ENCODE measurements at places on chromosomes 2 and 18.

DNA sequence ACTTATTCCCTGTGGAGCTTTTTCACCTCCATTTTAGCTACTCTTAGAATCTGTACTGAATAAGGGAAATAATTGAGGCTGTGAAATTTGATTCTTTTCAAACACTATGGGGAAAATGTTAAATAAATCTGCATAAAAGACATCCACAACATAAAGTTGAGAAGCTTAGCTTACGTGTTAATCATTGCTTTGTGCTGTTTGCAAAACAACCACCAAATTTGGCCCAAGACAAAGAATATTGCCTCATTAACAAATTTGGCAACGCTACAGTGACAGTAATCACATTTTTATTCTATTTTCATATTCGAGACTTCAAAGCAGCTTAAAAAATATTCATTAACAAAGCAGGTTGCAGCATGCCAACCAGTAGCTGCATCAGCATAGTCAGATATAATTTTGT, 437.6 kb downstream of the DPP10 start:
- no peak for DNase-seq

- no peak for DNase-seq
Observed at GRCh38 chr18:8468921-8469335, 140.3 kb upstream of the RAB12 start.

DNA sequence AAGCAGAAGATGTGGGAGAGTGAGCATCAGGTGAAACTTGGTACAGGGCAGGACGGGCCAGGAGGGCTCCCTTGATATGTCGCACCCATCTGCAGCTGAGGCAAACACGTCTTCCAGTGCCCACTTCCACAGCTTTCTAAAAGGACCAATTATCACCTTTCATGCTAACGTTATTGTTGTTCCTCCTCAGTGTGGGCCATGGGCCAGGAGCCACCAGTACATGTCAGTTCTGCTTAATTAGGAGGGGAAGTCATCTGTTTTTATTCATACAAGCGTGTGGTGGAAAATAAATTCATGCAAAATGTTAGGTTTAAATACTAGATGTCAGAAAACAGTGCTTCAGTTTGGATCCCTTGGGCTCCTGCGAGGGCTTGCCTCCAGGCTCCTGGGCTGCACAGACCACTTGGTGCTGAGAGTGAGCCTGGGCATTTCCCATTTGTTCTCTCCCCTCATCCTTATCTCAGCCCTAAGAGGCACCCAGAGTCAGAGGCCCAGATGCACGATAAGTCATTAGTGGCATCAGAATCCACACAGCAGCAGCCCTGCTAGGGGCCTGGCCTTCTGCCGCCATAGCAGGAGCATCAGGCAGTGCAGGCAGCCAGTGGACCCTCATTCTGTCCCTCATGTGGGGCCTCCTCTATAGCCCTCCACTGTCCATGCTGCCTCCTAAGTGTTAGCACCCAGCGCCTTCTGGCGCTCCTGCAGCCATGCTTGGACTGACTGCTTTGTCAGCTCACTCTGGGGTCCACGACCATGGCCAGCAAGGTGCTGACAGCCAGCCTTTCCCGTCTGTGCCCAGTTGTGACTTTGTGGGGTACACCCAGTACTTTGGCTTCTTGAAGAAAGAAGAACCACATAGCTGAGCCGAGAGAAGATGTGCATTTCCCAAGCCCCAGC, 539.8 kb upstream of the RAB6C start:
- DNase-seq: no peak

DNA sequence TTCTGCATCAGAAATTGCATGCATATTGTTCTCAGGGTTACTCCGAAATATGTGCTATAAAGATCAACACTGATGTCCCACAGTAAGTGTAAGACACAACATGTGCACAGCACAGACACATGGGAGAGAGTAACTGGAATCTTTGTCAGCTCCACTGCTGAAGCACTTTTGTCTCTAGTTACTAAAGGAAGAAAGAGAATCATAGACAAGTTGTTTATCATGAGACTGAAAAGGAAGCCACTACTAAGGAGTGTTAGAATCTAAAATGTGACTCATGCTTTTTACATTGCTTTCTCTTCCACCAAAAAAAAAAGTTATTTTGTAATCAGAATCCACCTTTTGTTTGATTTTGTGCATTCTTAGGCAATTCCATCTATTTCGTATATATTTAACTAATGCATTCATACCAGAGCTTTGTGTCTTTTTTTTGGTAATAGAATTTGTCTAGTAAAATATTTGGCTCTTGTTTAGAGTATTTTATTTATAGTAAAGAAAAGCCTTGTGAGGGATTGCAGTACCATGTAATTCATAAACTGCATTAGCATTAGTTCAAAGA, 502.4 kb downstream of the FBXO15 start:
- DNase-seq: no peak

DNA sequence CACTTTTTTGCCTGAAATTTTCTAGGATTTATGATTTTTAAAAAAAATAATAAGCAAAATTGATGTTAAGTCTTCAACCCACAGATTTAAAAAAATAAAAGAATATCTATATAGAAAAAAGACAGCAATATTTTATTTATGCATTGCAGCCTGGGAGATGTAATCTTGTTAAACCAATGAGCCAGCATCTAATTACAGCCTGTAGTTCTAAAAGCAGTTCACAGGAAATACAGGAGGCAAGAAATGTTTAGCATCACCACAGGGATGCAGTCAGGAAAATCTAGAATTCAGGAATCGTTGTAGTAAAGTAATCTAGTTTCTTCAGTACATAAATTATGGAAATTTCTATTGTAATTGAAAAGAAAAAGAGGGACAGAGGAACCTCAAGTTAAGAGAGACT, 17.2 kb downstream of the UGGT1 start:
- DNase-seq: no peak

DNA sequence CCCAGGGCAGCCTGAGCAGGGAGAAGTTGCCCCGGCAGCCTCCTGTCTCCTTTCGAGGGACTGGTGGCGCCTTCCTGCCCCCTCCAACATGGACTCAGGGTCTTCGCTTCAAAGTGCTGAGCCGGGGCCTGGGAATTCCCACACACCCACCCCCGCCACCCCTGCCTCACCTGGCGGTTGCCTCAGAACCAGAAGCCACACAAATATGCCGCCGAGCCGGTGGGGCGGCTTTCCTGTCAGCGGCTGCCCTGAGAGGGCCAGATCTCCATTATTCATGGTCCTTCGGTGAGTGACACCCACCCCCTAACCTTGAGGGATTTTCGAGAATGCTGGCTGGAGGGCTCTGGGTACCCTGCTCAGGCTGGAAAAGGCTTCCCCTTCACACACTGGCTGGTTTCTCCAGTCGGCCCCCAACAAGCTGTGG, 71.7 kb downstream of the SMAD7 start:
- no peak for DNase-seq

DNA sequence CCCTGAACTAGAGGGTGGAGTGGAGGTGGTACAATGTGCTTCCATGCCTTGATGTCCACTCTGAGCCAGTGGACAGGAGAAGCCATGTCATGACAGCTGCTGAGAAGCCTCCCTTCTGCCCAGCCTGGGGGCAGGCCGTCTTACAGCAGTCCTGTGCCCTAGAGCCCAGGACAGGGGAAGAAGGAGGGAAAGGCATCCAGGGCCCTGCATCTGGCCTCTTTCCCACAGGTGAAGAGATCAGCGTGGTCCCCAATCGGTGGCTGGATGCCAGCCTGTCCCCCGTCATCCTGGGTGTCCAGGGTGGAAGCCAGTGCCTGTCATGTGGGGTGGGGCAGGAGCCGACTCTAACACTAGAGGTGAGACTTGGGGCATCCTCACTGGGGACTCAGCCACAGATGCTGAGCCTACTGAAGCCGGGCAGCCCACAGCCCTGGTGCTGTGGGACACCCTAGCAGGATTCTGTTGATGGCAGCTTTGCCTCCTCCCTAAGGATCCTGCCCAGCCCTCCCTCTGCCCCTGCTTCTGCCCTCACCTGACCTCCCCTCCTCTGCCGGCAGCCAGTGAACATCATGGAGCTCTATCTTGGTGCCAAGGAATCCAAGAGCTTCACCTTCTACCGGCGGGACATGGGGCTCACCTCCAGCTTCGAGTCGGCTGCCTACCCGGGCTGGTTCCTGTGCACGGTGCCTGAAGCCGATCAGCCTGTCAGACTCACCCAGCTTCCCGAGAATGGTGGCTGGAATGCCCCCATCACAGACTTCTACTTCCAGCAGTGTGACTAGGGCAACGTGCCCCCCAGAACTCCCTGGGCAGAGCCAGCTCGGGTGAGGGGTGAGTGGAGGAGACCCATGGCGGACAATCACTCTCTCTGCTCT, 3.1 kb downstream of the IL36RN start:
- no peak for DNase-seq

- DNase-seq: no peak
Observed at GRCh38 chr2:26269571-26270158, 24.9 kb downstream of the HADHB start.

DNA sequence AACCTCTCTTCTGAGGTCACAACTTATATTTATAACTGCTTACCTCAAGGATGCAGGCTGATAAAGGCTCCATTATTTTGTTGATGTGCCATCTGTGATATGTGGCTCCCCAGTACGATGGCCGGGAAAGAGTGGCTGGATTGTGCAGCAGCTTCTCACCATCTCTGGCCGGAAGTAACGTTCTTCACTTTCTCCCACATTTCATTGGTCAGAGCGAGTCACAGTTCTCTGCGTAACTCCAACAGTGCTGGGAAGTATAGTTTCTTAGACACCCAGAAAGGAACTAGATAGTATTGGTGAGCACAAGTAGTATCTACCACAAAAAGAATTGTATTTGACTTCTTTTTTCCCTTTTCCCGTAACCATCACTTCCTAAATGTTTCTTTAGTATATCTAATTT, 28.7 kb downstream of the ZSWIM2 start:
- DNase-seq: no peak

All from C1 segment of cervical spinal cord (tissue), 14 donors.